NCI-H460 (cell line): ENCODE measurements at places on chromosomes 6 and 20.
A peak's percentile ranks its signal among the peaks of the same experiment; 100 is the strongest.

GRCh38 chr6:20978151-20978614, 443.9 kb downstream of the CDKAL1 start:
- no peak for DNase-seq

DNA sequence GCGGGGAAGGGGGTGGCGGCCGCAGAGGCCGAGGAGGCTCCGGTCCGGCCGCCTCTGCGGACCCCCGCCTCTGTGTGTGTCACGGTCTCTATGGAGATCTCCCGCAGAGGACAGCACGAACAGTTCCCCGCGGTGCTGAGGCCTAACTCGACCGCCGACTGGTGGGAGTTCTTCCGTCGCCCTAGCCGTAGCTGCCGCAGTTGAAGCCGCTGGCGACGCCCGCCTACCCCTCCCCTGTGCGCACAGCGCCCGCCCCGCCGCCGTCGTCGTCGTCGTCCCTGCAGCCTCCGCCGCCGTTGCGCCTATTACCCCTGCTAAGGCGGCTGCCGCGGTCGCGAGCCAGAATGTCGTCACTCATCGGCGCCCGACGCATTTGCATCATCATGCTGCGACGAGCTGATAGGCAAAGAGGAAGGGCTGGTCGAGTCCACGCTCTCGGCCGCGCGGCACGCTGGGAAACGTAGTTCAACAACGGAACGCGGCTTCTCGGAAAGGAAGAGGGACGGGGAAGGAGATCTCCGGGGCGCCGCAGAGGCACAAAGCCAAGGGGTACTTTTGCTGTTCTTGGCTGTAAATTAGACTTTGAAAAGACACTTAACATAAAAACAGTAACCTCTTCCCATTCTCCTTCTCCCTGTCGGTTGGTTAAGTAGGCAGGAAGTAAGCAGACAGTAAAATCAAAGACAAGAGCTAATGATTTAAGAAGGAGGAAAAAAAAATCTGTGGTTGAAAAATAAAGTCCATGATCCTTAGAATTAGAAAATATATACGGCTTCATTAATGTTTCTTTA, at the start of gene NUP153:
TSS of gene NUP153 (minus strand) at position 346 of the 791 bp plus-strand sequence. CDS start 538 bp downstream, outside the sequence.
- DNase-seq = peak; percentile 96

DNA sequence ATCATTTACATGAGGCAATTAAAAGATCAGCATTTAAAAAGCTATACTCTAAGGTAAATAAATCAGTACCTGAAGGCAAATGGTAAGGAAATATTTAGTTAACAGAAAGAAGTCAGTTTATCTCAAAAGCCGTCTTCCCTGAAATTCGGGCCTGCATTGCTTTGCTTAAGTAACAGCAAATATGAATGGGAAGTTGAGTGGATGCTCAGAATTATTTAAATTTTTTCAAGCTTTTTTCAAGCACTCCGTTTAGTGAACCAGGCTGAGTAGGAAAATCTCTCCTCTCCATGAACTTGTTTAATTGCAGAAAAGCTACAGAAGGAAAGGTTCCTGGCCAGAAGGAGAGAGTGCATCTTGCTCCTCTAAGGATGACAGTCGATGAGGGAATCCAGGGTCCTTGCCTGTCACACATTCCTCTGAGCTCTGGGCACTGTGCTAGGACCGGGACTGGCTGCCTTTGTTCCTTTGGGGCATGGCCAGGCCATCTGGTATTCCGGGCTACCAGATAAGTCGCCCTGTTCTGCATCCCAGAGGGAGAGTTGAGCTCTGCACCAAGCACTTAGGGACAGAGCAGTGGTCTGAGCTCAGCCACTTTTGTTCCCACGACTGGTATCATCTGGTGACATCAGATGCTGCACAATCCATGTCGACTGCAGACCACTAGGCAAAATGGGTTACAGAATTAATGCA, 77.6 kb downstream of the RIN2 start:
- DNase-seq = no peak

- no peak for DNase-seq
Measured at GRCh38 chr6:117344444-117345291, 79.3 kb downstream of the VGLL2 start.

DNA sequence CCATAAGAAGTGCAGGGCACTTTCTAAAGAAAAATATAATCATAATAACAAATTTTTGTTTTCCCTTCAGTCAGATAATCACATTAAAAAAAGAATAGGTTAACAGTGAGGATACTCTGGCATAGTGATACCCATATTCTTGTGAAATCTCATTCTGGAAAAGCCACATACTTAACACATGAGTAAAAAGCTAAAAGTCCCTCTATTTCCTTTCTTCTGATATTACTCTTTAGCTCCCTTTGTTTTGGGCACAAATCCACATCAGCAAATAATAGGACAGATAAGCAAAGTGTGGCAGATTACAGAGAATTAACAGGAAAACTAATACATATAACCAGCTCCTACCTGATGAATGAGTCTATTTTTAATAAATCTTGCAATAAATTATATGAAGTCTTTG, 15.8 kb downstream of the SHPRH start:
- DNase-seq = no peak

DNA sequence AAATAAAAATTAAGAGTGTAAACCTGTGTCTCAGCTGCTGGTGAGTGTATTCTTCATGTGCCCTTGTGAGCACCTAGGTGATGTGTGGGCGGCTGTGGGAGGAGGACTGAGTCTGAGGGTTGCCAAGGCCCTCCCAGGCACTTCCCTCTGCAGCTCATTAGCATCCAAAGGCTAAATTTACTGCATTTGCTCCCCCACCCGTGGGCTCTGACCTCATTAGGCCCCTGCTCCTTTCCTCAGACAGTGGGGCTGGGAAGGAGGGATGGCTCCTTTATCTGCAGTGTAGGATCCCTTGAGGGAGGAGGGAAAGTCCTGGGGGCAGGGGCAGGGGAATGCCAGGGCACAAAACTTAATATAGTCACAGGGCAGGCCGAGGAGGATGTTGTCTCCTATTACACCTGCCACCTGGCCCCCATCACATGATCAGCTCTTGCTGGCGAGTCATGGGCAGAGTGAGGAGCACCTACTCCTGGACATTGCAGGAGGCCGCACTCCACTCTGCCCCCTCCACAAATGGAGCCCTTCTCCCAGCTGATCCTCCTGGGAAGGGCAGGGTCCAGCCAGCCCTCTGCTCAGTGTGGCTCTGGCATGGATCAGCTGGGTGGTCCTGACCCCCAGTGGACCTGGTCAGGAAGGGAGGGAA, 133.2 kb downstream of the MRPL14 start:
- DNase-seq = no peak
